Stimulated activated CD8-positive, alpha-beta memory T cell treated with anti-CD3 and anti-CD28 coated beads, Interleukin-7, amount 100 ng/mL, for 1 hour (primary cell): ENCODE measurements at places on chromosomes 2 and 18.

DNA sequence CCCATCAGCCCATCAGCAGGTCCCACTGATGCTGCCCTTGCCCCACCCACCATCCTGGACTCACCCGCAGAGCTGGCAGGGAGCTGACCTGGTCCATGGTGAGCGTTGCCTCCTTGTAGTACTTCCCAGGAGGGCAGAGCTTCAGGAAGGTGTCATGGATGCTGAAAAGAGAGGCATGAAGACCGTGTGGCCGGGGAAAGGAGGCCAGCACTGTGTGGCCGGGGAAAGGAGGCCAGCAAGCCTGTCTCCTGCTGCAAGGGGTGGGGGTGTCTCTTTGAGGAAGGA, 11.9 kb downstream of the CIB4 start:
- no peak for DNase-seq

DNA sequence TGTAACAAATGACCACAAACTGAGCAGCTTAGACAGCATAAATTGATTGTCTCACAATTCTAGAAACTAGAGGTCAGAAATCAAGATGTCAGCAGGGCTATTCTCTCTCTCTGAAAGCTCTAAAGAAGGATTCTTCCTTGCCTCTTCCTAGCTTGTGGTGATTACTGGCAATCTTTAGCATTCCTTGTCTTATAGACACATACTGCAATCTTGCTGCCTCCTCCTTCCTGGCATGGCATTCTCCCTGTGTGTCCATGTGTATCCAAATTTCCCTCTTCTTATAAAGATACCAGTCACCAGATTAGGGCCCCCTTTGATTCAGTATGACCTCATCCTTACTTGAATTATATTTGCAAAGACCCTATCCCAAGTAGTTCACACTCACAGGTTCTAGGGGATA, 2.3 kb downstream of the ASB3 start:
- DNase-seq, result no peak

- no peak for DNase-seq
These were observed 464 bp upstream of the TLX2 start for GRCh38 chr2:74513605-74514367.

DNA sequence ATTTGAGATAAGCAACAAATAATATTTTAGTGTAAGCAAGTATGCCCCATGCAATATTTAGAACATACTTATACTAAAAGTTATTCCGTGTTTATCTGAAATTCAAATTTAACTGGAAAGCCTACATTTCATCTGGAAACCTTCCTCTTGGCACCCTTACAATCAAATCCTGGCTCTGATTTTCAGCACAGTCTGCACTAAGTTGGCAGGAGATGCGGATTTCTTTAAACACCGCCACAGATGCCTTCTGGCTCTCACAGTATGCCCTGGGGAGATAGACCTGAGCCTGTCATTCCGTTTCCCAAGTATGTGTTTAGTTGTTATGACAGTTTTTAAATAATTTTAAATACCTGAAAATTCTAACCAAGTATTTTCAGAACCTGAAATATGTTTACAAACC, 7.3 kb upstream of the MLPH start:
- no peak for DNase-seq

GRCh38 chr2:159713631-159714246, 1.4 kb downstream of the MARCHF7 start:
- DNase-seq, result no peak

DNA sequence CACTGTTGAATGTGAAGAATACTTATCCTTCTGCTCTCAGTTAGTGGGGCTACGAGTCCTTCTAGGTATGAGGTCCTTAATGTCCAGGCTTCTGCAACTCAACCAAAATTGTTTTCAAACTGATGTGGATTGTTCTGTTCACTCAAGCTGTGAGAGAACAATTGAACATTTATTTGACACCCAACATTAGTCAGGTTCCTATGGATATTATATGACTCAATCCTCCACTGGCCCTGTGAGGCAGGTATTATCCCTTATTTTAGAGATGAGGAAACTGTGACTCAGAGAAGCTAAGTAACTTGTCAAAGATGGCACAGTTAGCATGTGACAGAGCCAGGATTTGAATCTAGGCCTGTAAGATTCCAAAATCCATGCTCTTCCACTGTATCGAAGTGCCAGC, 1.2 kb upstream of the LYG2 start:
- no peak for DNase-seq

DNA sequence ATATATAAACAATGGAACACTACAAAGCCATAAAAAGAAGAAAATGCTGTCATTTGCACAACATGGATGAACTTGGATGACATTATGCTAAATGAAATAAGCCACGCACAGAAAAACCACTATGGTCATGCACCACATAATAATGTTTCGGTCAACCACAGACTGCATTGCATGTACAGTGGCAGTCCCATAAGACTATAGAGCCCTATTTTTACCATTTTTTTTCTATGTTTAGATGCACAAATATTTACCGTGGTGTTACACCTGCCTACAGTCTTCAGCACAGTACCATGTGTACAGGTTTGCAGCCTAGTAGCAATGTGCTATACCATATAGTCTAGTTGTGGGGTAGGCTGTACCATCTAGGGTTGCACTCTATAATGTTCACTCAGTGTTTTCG, 476.1 kb downstream of the DLGAP1 start:
- no peak for DNase-seq

DNA sequence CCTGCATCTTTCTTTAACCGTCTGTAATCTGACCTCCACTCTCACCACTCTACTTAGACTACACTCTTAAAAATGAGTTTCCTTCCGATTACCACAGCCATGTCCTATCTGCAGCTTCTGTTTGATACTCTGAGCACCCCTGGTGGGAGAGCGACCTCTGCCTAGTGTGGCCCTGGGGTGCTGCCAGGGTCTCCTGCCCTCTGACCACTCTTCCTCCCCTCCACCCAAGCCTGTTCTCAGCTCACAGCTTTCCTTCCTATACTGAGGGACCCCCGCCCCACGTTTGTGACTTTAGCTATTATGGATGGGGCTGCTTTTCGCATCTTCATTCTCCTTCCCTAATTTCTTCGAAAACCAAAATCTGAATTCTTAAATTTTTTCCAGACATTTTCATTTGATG, 132.7 kb downstream of the KCTD1 start:
- DNase-seq, result no peak

- DNase-seq, result no peak
These were observed 33.0 kb downstream of the UPP2 start for GRCh38 chr2:158134655-158135054.

DNA sequence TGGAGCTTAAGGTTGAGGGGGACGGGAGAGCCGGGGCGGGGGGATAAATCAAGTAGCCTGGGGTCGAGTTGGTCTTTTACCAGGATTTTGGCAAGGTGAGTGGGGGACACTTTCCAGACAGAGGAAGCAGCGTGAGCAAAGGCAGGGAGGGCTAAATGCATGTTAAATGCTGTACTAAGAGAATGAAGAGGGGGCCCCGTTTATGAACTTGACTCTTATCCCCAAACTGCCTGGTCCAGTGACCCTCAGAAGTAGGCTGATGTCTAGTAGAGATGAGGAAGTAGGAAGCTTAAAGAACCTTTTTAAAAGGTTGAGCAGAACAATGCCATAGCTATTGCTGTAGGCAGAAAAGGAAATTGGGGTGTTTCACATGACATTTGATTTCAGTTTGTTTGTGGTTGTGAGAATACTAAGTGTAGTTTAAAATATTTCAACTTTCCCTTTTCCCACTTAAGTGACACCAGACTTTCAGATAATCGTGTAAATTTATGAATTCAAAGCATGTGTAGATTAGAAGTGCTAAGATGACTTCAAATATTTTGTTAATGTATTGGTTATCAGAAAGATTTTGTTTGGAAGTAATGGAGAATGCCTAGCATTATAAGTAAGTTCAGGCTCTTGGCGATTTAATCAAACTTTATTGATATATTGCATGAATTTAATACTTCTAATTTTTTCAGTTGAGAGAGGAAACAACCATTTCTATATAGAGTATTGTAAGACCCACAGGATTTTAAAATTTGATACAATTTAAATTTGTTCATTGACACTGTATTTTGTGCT, 1.8 kb downstream of the REL start:
- DNase-seq, result no peak

GRCh38 chr2:11543337-11544216, 9.7 kb downstream of the GREB1 start:
- no peak for DNase-seq

DNA sequence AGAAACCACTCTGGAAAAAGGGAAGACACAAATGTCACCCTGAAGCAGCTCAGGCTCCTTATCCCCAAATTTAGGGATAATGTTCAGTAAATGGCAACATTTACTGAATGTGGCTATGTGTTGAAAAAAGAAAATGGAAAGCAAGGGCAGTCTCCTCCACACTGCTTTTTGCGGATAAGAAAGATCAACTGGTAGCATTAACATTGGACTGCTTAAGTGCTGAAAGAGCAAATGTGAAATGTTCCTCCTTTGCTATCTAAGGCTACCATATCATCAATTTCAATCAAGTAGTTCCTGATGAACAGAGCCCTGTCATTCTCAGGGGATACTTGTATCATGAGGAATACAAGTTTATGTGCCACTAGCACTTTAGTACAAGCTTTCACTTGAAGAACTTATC, 12.5 kb downstream of the FBXO11 start:
- no peak for DNase-seq

- DNase-seq, result no peak
These were observed 51.5 kb downstream of the USP37 start for GRCh38 chr2:218516614-218517013.

GRCh38 chr2:10495311-10495987, 47.3 kb upstream of the ODC1 start:
- no peak for DNase-seq

DNA sequence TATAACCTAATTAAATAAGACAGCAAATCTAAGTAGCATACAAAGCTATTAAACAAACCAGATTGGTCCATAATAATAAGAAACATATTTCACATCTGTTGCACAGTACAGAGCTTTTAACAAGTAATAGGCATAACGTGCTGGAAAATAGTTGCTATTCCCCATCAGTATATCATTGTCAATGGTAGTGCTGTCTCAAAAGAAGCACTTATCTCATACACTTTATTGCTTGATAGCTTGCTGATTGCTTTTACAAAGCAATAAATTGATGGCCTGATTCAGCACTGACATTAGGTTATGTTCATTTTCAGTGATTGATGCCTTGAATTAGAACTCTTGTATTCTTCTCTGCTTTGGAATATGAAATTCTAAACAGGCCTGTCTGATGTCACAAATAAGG, 641.7 kb downstream of the CBLN2 start:
- DNase-seq, result no peak

DNA sequence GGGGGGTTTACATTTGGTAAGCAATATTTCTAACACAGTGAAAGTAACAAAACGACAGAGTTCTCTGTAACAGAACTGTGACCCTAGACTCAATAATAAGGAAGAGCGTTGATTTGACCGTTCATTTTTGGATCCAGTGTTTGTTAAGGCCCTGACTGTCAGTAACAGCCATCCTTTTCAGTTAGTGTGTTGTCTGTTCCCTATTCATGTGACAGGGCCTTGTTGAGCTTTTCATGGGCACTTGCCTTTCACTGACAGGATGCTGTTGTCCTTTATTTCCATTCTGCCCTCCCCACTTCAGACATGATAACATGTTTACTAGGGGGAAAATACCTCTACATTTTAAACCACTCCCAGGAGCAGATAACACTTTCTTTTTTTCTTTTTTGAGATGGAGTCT, 45.8 kb downstream of the MAP4K4 start:
- no peak for DNase-seq

DNA sequence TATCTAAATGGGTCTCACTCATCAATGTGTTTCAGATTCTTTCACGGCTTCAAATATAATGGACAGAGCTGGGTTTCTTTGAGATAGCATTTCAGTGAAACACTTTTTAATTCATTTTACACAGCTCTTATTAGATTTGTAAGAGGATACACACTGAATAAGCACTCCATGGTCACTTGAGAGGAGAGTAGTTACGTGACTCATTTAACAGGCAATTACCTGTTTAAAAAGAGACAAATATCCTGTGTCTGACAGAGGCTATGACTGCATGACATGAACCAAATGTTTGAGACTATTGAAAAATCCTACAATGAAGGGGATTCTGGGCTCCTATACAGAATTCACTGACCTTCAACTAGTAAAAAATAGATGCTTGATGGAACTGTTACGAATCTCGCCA, 786.9 kb downstream of the EPHA4 start:
- no peak for DNase-seq

DNA sequence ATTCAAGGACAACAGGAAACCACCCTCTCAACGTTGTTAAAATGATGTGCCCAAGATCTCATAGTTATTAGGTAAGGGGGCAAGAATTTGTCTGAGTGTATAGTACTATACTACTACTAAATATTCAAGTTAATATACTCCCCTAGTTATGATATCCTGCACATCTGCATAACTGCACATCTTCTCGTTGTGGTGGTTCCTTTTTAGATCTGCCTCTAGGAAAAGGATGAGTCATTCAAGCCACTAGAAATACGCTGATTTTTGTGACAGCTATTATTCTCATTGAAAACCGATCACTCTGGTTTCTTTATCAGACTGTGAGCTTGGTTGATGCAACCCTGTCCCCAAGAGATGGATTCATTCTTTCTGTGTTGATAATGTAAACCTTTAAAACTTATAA, 1067.0 kb upstream of the FANCL start:
- DNase-seq, result no peak

- no peak for DNase-seq
These were observed 387.6 kb downstream of the FIGN start for GRCh38 chr2:163347982-163348856.

DNA sequence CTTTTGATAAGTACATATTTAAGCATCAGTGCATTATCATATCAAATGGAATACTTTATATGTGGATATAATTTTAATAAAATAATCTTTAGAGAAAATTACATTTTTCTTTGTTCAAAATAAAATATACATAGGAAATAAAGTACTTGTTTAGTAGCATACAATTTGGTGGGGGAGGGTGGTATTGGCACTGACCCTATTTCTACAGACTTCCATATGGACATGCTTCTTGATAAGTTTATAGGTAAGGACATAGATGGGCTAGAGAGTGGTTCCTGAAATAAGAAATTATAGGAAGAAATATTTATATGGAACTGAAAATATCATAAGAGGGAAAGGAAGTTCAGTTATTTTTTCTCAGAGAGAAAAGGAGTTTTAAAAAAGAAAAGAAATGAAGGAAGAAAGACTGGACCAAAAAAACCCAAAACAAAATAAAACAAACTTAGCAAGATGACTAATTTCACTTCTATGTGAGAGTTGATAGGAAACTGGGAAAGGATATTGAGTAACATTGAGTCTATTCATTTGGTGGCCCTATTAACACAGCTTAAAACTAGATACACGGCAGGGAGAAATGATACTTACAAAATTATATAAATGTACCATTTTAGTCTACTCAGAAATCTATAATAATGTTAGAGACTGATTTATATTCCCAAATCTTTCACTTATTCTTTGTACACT, 505.9 kb downstream of the ERBB4 start:
- DNase-seq, result no peak

GRCh38 chr2:6310256-6311215, 555.2 kb downstream of the CMPK2 start:
- DNase-seq, result no peak

DNA sequence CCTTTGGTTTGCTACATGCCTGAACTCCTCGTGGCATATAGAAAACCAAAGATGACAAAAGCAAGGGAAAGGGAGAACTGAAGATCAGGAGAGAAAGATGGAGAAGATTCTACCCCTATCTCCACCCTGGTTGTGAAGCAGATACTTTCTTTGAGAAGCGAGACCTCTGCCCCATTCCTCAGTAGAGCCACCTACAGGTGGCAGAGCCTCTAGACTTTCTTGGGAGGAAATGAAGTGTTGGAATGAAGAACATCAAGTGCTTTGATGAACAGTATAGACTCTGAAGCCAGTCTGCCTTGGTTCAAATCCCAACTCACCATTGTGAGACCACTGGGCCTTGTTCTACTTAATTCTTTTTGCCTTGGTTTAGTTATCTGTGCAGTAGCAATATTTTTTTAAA, 348.8 kb upstream of the ETAA1 start:
- no peak for DNase-seq
